ENCODE measurements at places on chromosomes 7 and 10. TPM values are rescaled to one million over a fixed set of nuclear protein-coding genes. Genes with fewer than 3 reads are reported as not detected.

GRCh38 chr7:81394029-81394428 lies 375.8 kb downstream of the HGF start:
- DNase-seq: no peak

- no peak for DNase-seq
Observed at GRCh38 chr10:17655567-17656146, 11.7 kb downstream of the STAM start.

- DNase-seq: no peak
Observed at GRCh38 chr10:12473491-12473890, 124.1 kb downstream of the CAMK1D start.

DNA sequence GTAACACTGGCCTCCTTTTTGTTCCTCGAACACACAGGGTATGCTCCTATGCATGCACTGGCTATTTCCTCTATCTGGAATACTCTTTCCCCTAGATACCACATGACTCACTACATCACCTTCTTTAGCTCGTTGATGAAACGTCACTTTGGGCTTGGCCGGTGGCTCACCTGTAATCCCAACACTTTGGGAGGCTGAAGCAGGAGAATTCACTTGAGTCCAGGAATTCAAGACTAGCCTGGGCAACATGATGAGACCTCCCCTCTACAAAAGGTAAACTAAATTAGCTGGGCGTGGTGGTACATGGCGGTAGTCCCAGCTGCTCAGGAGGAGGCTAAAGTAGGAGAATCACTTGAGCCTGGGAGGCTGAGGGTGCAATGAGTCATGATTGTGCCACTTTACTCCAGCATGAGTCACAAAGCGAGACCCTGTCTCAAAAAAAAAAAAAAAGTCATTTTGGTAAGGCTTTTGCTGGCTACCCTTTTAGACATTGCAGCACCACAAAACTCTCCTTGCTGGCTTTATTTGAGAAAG lies 14.5 kb downstream of the ANKIB1 start:
- DNase-seq: no peak

GRCh38 chr10:72855129-72855528 lies 38.4 kb upstream of the OIT3 start:
- no peak for DNase-seq

DNA sequence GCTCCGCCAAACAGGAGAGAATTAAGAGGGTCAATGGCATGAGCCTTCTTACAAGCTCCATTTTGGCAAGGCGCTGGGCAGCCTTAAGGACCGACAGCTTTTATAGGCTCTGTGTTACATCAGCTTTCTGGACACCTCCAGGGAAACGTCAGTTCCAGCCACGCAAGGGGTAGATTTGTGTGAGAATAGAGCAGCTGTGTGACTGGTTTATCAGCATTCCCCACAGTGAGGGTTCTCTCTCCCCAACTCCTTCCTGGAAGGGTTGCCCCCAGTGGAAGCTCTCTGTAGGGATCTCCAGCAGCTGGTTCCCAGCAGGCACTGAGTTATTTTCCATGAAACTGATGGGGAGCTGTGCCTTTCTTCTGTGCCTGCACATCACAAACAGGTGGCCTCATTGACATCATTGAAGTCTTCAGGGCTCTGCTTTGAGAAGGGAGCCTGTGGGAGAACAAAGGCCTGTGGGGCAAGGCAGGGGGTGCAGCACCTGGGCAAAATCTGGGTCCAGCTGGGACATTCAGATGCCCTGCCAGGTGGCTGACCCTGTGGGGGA lies at the start of gene CUZD1:
Gene CUZD1, minus strand, starts transcription at position 75 of the 550 bp plus-strand sequence. Its CDS starts 14 bp downstream, at position 61.
- DNase-seq: no peak

- no peak for DNase-seq
Observed at GRCh38 chr10:49300140-49300974, 1.4 kb downstream of the C10orf71 start.

- no peak for DNase-seq
Observed at GRCh38 chr7:128951296-128951695, 13.6 kb downstream of the IRF5 start.

DNA sequence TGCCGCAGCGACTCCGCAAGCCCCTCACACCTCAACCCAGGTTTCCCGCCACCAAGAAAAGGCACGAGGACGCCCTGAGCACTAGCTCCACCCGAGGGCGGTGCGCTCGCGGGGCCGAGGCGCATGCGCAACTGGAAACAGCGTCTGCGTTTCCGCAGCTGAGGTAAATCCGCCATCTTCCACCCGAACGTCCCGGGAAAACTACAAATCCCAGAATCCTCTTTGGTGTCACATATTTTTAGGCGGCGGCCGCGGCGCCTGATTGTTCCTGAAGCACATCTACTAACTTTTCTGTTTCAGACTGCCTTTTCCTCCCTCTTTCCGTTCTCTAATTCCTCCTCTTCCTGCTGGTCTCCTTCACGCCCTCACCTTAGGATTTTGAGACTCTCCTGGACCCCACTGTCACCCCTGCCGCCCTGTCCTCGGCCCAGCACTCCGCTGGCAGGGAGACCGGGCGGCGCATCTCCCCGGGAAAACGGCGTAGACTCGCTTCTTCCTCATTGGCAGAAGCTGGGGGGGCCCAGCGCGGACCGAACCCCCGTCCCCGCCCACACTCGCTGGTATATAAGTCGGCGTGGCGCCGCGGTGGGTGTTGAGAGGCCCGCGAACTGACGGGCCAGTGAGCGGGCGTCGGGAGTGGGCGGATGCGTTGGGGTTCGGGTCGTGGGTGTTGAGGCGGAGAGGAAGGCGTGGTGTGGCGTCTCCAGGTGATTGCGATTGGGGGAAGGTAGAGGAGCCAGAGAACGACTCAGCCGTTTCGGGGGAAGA lies at the start of gene ZCWPW1:
Gene ZCWPW1, minus strand, starts transcription at position 505 of the 768 bp plus-strand sequence. CDS start 8,054 bp downstream, outside the sequence.
- DNase-seq: peak; percentile 99

- no peak for DNase-seq
Observed at GRCh38 chr7:25727446-25727845, 424.6 kb upstream of the NFE2L3 start.

- DNase-seq: peak; percentile 98
Observed at GRCh38 chr10:73358331-73359279, at the start of gene CFAP70. TSS of gene CFAP70 (minus strand) at chr10:73358864. CDS start at chr10:73354796, 4,068 bp downstream.

GRCh38 chr7:90383422-90383821 lies 19.8 kb upstream of the CLDN12 start:
- DNase-seq: no peak

- DNase-seq: no peak
Observed at GRCh38 chr10:5921746-5922145, 31.7 kb downstream of the FBH1 start.

GRCh38 chr7:42315631-42316030 lies 78.6 kb upstream of the GLI3 start:
- no peak for DNase-seq

GRCh38 chr7:128812514-128813168 lies 17.6 kb upstream of the FLNC start:
- no peak for DNase-seq

GRCh38 chr10:49577182-49577925 lies 32.8 kb upstream of the SLC18A3 start:
- DNase-seq: no peak

- no peak for DNase-seq
Observed at GRCh38 chr7:21640105-21640504, 97.3 kb downstream of the DNAH11 start.

- DNase-seq: no peak
Observed at GRCh38 chr7:40546616-40547501, 412.1 kb downstream of the SUGCT start.

DNA sequence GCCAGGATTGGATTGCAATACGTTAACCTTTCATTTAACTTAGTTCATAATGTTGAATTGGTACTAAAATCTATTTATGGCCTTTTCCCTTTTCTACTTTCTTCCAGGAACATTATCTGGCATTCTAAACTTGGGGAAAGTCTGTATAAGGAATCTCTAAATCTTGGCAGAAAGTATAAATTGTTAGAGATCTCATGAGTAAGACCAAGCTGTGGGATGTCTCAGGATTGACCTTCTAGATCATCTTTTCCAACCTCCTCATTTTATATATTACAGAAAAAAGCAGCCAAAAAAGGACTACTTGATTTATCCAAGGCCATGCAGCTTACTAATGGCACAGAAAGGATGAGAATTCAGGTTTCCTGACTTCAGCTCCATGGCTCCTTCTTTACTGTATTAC lies 598.3 kb downstream of the INHBA start:
- DNase-seq: no peak

DNA sequence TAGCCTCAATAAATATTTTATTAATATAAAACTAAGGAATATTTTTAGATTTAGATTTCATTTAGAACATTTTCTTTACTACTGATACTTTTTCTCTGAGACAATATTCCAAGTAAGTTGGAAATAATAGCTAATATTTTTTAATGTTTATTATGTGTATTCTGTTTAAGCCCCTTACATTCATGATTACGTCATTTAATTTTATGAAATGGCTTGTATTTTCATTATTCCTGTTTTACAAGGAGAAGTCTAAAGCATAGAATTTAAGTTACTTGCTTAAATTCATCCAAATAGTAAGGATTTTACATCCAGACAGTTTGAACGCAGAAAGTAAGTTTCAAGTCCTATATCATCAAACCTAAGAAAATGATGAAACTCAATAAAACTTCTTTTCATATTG lies 6.1 kb downstream of the DGKB start:
- no peak for DNase-seq

DNA sequence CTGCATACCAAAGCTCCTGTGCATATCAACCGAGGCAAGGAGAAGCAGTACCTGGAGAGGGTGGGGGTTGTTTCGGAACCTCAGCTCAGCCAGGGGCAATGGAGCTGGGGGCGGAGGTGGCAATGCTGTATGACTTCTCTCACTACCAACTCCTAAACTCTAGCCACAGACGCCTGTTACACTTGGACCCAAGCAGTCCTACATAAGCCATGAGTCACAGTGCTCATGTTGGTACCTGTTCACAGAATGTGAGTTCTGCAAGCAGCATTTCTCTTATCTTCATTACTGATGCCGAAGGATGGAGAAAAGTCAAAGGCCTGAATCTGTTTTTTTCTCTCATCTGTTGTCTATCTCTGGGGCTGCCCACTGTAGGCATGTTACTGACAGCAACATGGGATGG lies 3.2 kb upstream of the RAB18 start:
- DNase-seq: no peak

DNA sequence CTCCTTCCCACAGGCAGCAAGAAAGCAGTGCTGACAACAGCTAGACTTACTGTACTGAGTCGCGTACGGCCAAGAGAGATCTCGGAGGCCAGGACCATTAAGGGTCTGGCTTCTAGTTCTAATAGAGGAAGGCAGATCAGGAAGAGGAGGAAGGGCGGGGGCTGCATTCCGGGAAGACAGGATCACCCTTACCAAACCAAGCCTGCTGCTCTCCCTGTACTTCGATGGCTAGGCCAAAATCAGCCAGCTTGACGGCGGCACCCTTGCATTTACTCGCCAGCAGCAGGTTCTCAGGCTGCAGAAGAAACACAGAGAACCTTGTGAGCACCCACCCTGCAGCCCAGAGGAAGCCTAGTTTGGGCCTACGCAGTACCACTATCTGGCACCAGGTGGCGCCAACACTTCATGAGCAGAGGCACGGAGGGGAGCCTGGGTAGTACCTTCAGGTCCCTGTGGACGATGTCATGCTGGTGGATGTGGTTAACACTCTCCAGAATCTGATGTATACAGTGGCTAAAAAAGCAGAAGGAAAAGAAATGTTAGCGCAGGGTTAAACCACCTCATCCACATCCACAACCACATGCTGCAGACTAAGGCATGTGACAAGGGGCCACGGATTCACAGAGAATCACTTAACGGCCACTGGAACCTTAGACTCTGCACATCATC lies 25.4 kb downstream of the CAMK2G start:
- DNase-seq: peak; percentile 94

- no peak for DNase-seq
Observed at GRCh38 chr10:30980951-30981616, 50.6 kb downstream of the ZNF438 start.

DNA sequence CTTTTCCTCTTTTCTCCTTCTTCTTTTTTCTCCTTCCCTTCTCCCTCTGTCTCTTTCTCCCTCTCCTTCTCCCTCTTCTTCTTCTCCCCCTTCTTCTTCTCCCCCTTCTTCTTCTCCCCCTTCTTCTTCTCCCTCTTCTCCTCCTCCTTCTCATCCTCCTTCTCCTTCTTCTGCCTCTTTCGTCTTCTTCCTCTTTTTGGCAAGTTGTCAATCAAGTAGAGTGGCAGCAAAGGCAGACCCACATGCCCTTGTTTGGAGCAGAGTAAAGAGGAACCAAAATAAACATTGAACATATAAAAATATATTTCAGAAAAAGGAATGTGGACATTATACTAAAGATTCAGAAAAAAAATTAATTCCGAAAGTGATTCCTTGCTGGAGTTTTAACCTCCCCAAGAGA lies 59.6 kb upstream of the ZNF33B start:
- DNase-seq: no peak

DNA sequence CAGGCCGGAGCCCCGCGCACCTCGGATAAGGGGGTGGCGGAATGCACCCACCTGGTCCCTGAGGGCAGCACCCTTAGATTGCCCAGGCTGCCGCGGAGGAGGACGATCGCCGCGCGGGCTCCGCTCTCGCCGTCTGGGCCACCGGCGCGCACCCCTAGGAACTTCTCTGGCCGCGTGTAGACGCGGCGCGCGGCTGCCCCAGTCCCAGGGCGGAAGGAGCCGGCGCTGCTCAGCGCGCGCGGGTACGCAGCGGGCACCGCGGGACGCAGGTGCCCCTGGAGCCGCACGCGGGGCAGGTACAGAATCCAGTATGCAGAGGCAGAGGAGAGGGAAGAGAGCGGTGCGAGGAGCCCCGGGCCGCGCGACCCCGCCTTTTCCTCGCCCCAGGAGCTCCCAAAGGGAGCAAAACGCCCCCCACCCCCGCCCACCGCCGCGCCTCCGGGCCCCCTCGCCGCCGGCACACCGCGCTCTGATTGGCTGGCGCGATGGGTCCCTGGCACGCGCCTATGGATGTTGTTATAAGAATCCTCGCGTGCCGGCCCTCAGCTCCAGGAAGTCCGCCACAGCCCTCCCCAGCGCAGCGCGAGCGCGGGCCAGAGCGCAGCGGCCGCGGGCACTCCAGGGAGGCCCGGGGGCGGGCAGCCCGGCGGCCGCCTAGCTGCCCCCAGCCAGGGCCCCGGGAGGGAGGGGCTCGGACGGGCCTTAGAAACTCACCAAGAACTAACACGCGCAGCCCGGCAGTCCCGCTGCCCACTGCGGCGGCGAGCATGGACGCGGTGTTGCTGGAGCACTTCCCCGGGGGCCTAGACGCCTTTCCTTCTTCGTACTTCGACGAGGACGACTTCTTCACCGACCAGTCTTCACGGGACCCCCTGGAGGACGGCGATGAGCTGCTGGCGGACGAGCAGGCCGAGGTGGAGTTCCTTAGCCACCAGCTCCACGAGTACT lies at the start of gene PTF1A:
Gene PTF1A, plus strand, starts transcription at position 549 of the 948 bp plus-strand sequence. Its CDS starts 219 bp downstream, at position 768.
- no peak for DNase-seq

C10orf105 gene
- total RNA-seq: not detected

TDRD1 gene
- not detected for total RNA-seq

GHRHR gene
- not detected for total RNA-seq

LIPM gene
- not detected for total RNA-seq

SKIDA1 gene
- total RNA-seq: 4.3 TPM

IRF5 gene
- 0.24 TPM for total RNA-seq

ZNF804B gene
- total RNA-seq: not detected

ARHGEF5 gene
- total RNA-seq: 4.1 TPM

CALY gene
- 3.5 TPM for total RNA-seq

TTYH3 gene
- 371 TPM for total RNA-seq

LRMDA gene
- 0.19 TPM for total RNA-seq
